ENCODE measurements at places on chromosomes 11 and 22.

- DNase-seq: no peak
Observed at GRCh38 chr11:43788421-43788820, 92.2 kb upstream of the ALKBH3 start.

DNA sequence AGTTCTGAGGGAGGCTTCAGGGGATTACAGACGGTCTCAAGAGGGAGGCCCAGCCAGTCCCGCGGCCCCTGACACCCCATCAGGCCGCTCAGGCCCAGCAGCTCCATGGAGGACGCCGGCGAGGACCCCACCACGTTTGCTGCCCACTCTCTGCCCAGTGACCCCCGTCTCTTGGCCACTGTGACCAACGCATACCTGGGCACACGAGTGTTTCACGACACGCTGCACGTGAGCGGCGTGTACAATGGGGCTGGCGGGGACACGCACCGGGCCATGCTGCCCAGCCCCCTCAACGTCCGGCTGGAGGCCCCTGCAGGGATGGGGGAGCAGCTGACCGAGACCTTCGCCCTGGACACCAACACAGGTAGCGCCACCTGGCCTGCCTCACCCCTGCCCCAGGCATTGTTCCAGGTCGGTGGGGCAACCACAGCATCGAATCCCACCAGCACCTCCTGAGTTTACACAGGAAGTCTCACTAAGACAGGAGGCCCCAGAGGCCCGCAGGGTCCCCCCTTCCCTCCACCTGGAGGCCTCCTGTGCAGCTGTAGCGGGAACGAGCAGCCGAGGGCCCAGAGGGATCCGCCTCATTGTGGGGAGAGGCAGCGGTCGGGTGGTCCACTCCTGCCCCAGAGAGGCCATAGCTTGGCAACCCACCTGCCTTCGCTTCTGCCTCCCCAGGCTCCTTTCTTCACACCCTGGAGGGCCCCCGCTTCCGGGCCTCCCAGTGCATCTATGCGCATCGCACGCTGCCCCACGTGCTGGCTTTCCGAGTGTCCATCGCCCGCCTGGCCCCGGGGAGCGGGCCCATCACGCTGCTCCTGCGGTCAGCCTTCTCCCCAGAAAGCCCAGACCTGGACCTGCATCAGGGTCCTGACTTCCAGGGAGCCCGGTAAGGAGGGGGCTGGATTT lies 1.0 kb downstream of the PGGHG start:
- peak; percentile 66 for DNase-seq

- DNase-seq: no peak
Observed at GRCh38 chr22:38135133-38135706, 24.7 kb upstream of the BAIAP2L2 start.

GRCh38 chr22:19607192-19608002 lies 83.2 kb upstream of the CLDN5 start:
- peak; percentile 69 for DNase-seq

- DNase-seq: no peak
Observed at GRCh38 chr11:84056653-84057376, 770.6 kb upstream of the CCDC90B start.

All from activated effector memory CD4-positive, alpha-beta T cell treated with anti-CD3 and anti-CD28 coated beads, Interleukin-2, amount 50 U/mL, for 16 hours (primary cell).